ENCODE measurements at places on chromosomes 5 and 9.

GRCh38 chr9:129567842-129568559, 52.9 kb downstream of the C9orf50 start:
- DNase-seq, result no peak

- DNase-seq, result no peak
Observed at GRCh38 chr5:40984884-40985283, 75.6 kb downstream of the C7 start.

GRCh38 chr5:129361441-129362025, 98.6 kb upstream of the ADAMTS19 start:
- DNase-seq, result no peak

DNA sequence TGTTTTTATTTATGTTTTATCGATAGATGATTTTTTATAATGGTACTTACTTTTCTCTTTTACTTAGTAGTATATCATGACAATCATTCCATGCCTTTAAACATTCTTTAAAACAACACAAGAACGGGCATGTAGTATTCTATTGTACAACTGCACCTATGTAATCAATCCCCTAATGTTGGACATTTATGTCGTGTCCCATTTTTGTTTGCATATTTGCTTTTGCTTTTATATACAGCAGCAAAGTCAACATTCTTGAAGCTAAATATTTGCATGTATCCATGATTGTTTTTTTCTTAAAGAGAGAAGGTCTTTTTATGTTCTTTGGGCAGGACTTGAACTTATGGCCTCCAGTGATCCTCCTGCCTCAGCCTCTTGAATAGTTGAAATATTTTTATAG, 527.0 kb upstream of the CLINT1 start:
- no peak for DNase-seq

- DNase-seq, result no peak
Observed at GRCh38 chr9:36007316-36007708, 29.4 kb upstream of the RECK start.

- DNase-seq, result no peak
Observed at GRCh38 chr9:127485995-127486394, 34.7 kb downstream of the LRSAM1 start.

- DNase-seq, result peak; percentile 42
Observed at GRCh38 chr9:138022121-138022741, 144.6 kb downstream of the CACNA1B start.

DNA sequence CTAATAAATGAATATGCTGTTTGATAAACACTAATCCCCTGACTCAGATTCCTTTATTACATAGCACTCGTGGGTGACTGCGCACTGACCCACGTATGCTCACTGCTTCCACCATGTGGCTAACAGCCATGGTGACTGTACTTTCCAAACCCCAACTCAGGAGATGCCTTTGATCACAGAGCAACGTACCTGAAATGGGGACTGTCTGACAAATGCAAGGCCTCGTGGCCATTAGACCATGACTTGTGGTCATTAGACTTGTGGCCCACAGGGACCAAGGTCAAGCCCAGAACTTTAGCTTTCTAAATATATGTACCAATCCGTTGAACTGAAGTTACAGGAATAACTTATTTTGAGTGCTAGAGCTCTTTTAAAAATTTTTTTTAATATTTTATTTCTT, 46.6 kb downstream of the CYFIP2 start:
- peak; percentile 66 for DNase-seq

All from activated T-cell treated with anti-CD3 and anti-CD28 coated beads, Interleukin-2, amount 50 U/mL, for 48 hours (primary cell).